Muscle of arm (tissue), 14 donors: ENCODE measurements at places on chromosomes 3 and 15. TPM values are rescaled to one million over a fixed set of nuclear protein-coding genes. Genes with fewer than 3 reads are reported as not detected.

DNA sequence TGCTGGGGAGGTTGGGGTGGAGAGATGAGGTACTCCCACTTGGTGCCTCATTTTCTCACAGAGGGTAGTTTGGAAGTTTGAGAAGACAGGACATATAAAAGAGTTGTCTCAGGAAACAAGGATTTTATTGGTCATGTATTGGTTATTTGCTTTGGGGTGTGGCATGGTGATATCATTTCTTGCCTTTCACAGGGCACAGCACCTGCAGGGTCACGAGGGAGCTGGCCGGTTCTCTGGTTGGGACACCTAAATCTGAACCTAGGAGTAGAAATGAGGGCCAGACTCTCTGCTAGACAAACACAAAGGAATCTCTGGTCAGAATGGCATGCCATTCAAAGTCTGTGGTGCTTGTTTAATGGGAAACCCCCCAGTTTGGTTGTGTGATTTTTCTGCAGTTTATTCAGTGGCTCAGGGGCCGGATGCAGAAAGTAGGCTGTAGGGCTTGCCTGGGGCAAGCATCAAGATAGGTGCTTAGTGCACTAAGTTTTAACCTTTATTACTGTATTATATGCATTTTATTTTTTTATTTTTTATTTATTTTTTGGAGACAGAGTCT, 237.7 kb upstream of the EIF1B start:
- DNase-seq, result no peak

DNA sequence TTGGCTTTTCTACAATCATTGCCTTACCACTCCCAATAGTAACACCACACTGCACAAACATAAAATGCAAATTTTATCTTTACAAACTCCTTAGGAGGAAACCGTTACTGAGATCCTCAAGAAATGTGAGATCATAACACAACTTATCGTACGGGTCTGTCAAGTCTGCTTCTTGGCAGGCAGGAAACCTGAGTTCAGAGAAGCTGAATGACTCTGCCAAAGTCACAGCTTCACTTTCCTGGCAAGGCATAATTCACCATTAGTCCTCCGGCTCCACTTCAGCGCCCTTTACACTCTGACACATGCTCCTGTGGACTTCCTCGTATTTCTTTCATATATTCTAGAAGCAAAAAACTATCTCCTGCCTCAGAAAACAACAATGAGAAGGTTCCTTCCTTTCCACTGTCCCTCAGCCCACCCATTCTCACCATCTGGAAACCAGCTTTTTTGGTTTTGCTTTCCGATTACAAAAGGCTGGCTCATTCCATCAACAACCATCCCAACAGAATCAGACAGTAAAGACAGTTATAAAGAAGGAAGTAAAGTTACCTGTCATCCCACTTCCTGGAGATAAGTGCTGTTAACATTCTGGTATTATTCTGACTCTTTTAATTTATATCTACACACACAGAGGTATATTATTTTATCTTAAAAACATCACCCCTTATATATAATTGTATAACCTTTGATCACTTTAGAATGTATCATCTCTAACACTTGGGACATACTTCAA, 223.4 kb downstream of the STT3B start:
- no peak for DNase-seq

DNA sequence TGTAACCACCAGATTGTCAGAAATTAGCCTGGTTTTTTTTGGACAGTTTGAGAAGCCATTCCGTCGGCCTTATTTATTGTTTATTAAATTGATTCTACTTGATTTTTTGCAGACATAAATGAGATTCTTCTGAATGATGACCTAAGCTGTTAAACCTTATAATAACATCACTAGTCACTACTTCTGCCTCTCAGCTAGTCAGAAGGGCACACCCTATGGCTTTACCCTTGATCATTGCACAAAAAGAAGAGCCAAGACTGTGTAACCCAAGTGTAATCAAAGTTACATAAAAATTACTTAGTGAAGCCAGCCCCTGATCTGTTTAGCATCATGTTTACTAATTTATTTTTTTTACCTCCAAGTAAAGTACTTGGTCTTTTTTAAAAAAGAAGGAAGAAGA, 64.3 kb downstream of the CHL1 start:
- no peak for DNase-seq

DNA sequence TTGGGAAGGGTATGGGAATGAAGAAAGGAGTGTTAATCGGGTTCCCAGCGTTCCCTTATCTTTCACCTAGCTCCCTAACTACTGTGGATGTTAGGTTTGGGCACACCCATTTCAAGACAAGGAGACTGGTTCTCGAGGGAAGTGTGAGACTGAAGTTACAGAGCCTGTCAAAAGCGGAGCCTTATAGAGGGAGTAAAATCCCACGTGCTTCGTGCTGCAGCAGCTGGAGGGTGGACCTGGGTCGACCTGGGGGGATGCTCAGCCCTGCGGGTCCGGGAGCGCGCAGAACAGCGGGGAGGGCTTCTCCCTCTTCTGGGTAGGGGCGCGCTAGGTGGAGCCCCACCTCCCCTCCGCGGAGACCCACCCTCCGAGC, 314 bp upstream of the TMED3 start:
- no peak for DNase-seq

GOLGA6L4 gene
- 15.4 TPM for polyA plus RNA-seq

GRCh38 chr15:71612869-71613268, 197.5 kb upstream of the NR2E3 start:
- DNase-seq, result no peak

- DNase-seq, result no peak
These were observed 35.2 kb upstream of the SPATA12 start for GRCh38 chr3:57025237-57025636.
